Head of caudate nucleus (tissue), 42 donors: ENCODE measurements at places on chromosomes 12 and 14.

- no peak for DNase-seq
Observed at GRCh38 chr12:56178347-56178746, 10.9 kb downstream of the SMARCC2 start.

DNA sequence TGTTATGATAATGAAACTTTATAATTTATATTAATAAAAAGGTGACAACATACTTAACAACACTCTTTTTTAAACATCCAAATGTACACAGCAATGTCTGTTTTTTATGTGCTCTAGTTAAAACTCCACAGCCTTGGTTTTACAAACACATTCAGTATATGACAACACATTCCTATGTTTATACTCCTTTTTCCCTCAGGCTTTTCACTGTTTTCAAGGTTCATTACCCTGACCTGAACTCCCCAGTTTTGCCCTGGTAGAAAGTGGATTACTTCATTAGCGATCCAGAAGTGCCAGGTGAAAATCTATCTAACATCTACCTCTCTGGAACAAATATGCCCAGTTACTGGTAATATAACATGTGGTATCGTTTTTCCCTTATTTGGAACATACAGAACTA lies 340.2 kb upstream of the DDHD1 start:
- DNase-seq, result no peak

DNA sequence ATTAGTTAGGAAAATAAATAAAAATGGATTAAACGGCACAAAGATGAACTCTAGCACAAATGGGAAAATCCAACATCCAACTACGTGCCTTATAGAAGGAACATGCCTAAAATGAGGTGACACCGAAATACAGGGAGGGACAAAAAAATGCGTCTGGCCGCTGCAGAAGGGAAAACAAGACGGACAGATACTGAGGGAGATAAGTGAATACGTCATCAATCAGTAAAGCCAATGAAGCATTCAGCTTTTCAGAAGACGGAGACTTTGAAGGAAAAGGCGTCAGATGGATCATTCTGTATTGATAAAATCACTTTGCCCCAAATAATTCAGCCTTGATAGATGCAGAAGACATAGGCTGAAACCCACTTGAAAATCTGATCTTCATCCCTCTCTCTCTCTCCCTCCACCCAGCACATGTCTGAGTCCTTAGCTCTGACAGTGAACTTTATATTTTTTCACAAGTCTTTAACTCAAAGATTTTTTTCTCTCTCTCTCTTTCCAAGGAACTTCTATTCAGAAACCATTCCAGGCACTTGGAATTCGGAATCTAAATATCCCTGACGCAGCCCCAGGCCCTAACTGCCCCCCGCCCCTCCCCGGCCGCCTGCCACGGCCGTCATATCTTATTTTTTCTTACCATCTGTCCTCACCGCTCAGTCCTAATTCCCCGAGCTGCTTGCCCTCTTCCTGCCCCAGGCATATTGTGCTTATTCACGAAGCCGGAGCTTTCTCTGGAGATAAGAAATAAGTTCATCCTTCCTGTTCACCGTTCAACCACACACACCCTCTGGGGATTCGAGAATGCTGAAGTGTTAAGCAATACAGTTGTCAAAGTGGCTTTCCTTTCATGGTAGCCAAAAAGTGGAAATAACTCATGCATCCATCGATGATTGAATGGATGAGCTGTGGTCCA lies 35.5 kb upstream of the RFLNA start:
- DNase-seq, result no peak

DNA sequence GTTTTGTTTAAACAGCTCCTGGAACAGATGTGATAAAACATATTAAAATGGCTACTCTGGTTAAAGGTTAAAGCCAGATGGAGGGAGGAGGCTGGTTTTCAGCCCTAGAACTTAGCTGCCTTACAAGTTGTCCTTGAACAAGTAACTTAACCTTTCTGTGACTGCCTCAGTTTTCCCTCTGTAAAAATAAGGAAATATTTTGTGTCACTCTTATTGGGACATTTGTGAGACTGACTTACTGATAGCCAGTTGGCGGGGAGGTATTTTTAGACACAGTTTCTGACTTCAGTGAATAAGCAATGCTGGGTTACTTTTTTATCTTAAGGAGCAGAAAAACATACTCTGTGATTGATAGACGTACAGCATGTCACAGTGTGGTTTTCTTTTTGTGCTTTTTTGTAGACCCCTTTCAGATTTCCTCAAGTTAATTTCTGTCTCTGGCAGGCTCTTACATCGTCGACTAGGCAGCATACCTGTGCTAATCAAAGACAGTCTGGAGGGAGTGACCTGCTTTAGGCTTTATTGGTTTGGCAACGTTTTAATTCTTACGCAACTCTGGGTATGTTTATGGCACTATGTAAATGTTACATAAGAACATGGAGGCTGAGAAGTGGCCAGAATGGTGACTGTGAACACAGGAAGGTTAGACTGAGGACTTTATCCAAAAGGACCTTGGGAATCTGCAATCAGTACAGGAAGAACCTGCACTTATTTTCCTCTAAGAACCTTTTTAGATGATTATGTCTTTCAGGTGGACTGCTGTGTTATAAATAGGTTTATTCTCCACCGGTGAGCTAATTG lies 3.3 kb downstream of the ACVR1B start:
- no peak for DNase-seq

GRCh38 chr12:91935296-91935695 lies 210.3 kb downstream of the BTG1 start:
- DNase-seq, result no peak

- DNase-seq, result no peak
Observed at GRCh38 chr12:132486168-132486567, 3.8 kb upstream of the FBRSL1 start.

- no peak for DNase-seq
Observed at GRCh38 chr12:9843407-9843806, 16.1 kb downstream of the KLRF1 start.

DNA sequence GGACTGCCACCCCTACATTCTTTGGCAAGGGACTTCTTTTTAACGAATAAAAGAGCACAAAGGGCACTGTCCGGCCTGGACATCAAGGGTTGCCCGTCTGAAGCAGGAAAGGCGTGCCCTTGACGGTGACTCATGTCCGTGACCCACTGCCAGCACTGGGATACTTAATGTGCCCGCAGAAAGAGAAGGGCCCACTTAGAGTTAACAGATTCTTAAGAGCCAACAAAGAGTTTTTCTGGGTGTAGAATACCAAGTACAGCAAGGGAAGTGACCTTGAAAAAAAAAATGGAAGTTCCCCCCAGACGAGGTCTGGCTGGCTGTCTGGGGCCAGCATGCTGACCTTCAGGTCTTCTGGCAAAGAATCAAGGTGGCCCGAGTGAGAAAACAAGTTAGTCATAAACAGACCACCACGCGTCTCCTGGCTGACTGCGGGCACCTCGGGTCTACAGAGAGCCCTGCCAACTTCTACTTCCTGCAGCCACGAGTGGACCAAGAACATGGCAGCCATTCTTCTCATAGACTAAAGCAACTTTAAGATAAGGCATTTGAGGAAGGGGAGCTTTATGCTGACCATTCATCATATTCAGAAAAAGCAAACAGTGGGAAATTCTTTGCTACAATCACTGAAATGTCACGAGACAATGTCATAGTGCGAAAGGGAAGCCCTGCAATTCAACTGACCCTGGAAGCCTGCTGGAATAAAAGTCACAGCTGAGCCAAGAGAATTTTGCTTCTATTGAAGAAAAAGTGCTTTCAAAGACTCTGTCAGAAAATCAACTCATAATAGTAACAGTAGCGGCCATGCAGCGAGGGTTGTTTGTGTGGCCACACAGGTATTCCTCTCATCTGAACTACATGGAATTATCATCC lies 10.5 kb upstream of the SELPLG start:
- DNase-seq, result peak; percentile 81

- no peak for DNase-seq
Observed at GRCh38 chr12:68630050-68630449, 19.4 kb downstream of the RAP1B start.

DNA sequence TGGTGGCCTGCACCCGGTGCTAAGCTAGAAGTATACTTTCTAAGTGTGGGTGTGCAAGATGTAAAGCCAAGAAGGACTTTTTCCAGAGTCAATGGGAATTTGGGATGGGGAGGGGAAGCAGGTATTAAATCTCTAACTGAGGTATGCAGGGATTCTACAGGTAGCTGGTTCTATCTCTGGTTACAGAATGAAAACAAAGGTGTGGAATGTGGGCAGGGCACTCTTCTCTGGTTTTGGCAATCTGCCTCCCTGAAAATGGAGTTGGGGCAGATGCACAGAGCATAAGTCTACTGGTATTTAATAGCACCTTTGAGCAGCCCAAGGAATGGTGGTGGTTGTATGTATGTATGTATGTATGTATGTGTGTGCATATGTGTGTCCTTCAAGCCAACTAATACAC lies 66.7 kb upstream of the PPP1R12A start:
- no peak for DNase-seq

DNA sequence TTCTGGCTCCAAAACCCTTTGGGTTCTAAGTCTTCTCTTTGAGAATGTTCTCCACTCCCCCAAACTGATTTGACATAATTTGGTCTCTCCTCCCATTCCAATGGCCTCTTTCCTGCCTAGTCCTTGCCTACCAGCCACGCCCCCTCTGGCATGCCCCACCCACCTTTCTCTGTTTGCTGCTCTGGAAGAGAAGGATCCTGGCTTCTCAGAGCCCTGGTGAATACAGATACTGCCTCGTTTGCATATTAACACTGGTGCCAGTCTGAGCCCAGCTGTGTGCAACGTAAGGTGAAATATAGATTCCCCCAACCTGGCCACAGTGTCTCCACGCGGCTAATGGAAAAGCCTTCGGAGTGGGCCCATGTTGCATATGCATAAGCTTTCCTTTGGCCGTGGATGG lies 79.7 kb downstream of the PAPOLA start:
- DNase-seq, result no peak

DNA sequence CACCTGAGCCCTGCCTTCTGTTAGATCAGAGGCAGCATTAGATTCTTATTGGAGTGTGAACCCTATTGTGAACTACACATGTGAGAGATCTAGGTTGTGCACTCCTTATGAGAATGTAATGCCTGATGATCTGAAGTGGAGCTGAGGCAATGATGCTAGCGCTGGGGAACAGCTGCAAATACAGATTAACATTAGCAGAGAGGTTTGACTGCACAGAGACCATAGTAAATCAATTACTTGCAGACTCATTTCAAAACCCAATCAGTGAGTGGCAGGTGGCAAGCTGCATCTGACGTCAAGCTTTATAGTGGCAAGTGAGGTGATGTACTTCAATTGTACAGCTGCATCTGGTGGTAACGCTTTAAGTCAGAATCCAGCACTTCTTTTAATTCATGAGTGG lies 141.6 kb downstream of the GPHN start:
- no peak for DNase-seq

DNA sequence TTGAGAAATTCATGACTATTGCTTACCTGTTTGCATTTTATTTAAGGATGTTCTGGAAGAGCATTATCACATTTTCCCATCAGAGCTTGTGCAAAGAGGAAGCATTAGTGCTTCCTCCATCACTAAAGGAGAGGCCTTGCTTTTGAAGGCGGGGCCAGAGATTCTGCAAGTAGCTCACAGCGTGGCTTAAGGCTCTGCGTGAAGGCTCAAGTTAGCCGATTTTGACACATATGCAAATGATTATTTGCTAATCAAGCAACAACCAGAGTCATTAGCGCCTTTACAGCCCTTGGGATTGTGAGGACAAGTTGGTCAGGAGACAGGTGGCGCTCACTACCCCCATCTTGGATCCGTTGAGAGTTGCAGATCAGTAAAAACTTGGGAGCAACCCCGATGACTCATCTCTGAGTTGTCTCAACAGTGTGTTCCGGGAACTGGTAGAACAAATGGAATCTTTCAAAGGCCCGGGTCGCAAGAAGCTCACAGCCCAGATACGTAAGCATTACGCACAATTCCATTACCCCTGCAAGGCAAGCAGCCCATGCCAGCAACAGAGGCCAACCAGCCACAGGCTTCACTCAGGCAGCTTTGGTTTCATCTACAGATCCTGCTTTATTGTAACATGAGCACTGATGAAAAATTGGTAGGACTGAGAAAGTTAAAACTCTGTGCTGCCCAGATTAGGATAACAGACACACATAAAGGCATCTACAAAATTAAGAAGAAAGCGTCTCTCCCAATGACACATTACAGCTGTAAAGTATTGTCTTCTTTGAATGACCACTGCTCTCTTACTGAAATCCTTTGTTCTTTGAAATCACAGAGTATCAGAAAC lies 34.9 kb upstream of the SPTSSA start:
- DNase-seq, result peak; percentile 18

DNA sequence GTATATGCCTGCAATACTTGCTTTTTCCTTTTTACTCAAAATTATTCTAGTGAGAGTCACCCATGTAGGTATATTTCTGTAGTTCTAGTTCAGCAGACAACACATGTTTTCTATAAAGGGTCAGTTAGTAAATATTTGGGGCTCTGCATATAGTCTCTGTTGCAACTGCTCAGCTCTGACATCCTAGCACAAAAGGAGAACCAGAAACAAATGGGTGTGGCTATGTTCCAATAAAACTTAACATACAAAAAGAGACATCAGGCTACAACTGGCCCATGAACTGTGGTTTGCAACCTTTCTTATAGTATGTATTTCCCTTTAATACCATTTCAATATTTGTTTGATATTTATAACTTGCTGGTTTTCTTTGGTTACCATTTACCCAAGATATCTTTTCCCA lies 11.9 kb downstream of the NT5DC3 start:
- DNase-seq, result no peak

DNA sequence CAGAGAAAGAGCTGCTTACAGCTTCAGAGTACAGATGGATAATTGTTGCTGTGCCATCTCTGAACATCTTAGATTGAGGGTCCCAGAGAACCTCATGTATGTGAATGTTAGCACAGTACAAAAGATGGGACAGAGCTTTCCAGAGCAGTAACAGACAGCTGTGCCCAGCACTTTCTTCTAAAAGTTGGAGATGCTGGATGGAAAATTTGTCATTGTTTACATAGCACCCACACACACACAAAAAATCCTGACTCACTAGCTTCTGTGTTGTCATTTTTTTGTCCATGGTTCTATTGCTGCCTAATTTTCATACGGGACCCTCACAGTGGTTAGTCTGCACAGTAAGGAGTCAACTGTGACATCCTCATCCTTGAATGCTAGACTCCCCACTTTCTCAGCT lies 374.7 kb downstream of the DIO2 start:
- DNase-seq, result no peak

- no peak for DNase-seq
Observed at GRCh38 chr14:73887694-73888459, 1.2 kb downstream of the ZNF410 start.

- no peak for DNase-seq
Observed at GRCh38 chr12:31298922-31299321, 27.0 kb downstream of the SINHCAF start.
